NCI-H2081 treated with DMSO at 0.1 percent for 48 hours (cell line): ENCODE measurements at places on chromosomes 16 and 17.

DNA sequence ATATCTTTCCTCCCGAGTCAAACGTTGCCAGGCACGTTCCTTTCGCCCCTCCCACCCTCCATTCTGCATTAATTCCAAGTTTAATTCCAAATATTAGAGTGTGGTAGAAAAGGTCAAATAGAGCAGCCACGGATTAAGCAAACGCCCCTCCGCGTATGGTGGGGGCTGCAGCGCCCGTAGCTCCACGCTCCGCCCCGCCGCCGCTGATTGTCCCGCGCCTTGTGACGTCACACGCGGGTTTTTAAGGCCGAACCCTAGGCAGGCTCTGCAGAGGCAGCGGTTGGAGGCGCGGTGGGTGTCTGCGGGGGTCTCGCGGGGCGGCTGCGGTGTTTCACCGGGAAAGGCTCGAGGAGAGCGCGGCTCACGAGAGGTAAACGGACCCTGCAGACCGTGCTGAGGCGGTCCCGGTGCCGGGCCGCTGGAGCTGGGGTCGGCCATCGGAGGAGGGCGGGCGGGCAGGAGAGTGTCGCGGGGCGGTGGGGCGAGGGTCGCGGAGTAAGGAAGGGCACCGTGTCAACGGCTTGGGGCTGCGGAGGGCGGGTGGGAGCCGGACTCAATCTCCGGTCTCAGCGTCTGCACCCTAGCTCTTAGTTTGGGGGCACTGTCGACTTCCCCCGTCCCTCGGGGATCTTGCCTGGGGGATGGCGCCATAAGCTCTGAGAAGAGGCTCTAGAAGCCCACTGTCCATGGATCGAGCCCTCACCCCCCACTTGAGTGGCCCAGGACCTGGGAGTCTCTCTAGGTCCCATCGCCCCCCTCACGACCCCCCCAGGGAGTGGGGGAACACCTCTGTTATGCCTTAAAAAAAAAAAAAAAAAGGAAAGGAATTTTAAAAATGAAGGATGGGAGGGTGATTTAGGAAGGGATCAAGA lies at the start of gene ARL4D:
Gene ARL4D (plus strand): TSS at position 270 of the 872 bp plus-strand sequence. CDS start 740 bp downstream, outside the sequence.
- DNase-seq, result peak; percentile 29

DNA sequence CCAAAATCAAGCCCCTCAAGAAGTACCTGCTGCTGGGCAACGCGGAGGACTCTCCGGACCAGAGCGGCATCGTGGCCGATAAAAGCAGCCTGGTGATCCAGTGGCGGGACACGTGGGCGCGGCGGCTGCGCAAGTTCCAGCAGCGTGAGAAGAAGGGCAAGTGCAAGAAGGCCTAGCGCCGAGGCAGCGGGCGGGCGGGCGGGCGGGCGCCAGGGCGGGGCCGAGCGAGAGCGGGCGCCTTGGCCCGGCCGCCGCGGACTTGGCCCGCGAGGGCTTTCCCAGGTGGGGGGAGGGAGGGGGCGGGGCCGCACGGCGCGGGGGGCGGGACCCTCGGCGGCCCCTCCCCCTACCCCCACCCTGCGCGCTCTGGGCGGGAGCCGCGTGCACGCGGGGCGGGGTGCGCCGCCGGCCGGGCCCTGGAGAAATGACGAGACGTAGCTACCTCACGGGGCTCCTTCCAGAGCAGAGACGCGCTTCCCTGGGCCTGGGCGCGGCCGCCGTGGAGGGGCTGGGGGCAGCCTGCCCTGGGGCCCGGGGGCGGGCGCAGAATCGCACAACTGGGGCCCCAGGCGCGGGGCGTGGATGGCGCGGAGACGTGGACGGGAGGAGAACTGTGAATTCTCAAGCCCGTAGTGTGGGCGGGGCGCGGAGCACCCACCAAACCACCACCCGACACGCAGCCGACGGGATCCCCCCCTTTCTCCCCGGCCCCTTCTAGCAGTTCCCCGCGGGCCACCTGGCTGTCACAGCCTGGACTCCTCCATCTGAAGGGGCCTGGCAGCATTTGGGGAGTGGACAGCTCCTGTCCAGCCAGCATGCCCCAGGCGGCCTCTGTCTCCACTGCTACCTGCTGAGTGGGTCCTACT lies 218.7 kb downstream of the NTN1 start:
- no peak for DNase-seq

GRCh38 chr17:83053739-83054451 lies 25.5 kb upstream of the METRNL start:
- no peak for DNase-seq

DNA sequence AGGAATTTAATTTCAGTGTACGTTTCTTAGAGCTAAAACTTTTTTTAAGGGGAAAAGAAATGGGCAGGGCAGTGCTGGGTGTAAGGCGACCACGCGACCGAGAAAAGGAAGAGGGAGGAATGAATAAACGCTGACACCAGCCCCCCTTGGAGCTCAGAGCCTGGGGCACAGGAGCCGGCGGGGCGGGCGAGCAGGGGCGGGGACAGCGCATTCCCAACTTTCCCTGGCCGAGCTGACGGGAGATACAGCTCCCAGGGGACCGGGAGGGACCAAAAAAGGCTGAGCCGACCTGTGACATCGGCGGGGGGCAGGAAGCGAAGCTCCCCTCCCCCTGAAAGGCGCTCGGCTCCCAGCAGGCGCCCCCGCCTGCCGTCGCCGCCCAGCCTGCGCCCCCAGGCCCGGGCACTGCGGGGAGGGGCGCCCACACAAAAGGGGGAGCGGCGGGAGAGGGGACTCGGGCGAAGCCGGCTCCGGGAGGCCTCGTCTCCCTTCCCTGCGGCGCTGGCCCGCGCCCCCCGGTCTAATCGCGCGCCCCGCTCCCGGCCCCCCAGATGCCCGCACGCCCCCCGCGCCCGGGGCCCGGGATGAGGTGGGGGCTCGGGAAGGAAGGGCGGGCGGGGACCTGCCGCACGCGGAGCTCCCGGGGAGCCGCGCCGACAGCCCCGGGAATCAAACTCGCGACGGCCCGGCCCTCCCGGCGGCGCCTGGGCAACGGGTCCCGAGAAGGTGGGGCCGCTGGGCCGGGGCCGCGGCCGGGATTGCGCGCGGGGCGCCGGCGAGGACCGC lies 622 bp downstream of the CUEDC1 start:
- DNase-seq, result peak; percentile 65

DNA sequence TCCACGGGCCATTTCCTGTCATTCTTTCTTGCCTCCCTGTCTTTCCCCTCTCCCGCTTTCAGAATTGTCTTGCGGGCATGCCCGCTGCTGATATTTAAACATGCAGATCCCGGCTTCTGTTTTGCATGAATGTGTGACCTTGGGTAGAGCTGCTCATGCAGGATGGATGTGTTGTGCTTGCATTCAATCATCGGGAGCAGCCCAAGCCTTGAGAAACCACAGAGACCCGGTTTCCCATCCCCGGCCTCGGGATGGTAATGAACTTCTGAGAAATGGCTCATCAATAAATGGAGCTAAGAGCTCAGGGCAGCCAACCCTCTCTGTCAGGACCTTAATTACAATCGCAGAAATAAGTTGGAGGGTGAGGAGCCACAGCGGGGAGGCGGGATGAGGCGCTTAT lies 303.7 kb upstream of the TNRC6C start:
- no peak for DNase-seq

- no peak for DNase-seq
These were observed 47.8 kb upstream of the TBX2 start for GRCh38 chr17:61351745-61352407.

- DNase-seq, result no peak
These were observed 40.0 kb downstream of the PGS1 start for GRCh38 chr17:78418326-78419026.

GRCh38 chr16:270381-271255 lies 5.1 kb downstream of the RGS11 start:
- no peak for DNase-seq

GRCh38 chr17:36808180-36808661 lies 129.1 kb upstream of the LHX1 start:
- no peak for DNase-seq

GRCh38 chr16:86566966-86567700 lies 504 bp downstream of the FOXC2 start:
- no peak for DNase-seq

GRCh38 chr17:2122641-2123302 lies 67.9 kb downstream of the HIC1 start:
- DNase-seq, result no peak

GRCh38 chr16:13866073-13866472 lies 53.9 kb upstream of the ERCC4 start:
- DNase-seq, result no peak

DNA sequence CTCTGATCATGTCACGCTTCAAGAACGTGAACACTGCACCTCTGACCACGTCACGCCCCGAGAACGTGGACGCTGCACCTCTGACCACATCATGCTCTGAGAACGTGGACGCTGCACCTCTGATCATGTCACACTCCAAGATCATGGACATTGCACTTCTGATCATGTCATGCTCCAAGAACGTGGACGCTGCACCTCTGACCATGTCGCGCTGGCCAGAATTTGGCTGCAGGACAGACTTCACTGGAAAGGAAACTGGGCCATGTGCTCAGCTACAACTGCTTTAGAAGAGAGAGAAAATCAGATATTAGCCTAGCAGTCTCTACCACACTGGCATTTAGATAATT lies 182.7 kb downstream of the RPTOR start:
- DNase-seq, result no peak

GRCh38 chr16:89048871-89049422 lies 44.7 kb upstream of the ACSF3 start:
- no peak for DNase-seq

GRCh38 chr17:78621720-78622490 lies 44.7 kb upstream of the DNAH17 start:
- DNase-seq, result no peak

DNA sequence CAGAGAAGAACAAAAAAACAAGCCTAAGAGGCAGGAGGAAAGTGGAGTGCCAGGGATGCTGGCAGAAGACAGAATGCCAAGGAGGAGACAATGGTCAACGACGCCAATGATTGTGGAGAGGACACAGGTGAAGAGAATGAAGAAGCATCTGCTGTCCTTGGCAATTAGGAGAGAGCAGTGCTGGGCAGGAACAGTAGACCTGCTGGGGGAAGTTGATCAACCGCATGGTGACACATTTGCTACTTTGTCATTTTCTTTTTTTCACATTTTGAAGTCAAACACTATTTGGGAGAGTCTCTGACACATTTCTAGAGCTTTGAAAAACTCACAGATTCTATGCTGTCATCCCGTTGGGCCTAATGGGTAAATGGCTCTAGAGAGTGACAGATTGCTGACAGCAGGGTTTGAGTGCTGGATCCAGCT lies 1.1 kb upstream of the PIK3R6 start:
- no peak for DNase-seq

- no peak for DNase-seq
These were observed 116.8 kb upstream of the CREBBP start for GRCh38 chr16:3997231-3997841.

- DNase-seq, result no peak
These were observed 20.7 kb downstream of the SPNS2 start for GRCh38 chr17:4519361-4519788.

DNA sequence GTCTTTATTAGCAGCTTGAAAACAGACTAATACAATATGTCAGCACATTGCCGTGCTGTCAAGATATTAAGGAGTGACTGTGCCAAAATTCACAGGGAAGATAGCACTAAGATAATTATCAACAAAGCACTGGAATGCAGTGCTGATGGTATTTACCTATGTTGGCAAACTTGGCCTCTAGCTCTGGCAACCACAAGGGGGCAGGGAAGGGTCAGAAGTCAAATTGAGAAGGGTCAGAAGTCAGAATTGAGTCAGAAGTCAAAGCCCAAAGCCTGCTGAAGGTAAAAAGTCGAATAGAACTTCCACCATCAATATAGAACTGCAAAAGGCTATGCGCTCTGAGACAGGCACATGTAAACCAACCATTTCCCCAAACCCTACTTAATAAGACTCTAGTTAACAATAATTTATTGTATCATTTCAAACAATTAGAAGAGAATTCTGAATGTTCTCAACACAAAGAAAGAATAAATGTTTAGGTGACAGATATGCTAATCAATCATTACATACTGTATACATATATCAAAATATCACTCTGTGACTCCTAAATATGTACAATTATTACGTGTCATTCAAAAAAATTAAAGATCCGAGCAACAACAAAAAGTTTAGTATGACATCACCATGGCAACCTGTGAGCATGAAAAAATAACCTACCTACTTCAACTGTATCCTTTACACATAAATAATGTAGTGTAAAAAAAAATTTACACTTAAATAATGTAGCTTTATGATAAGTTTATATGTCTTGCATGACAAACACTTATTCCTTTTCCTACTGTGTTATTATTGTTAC lies 916.1 kb downstream of the KCNJ2 start:
- no peak for DNase-seq

- no peak for DNase-seq
These were observed 258.4 kb upstream of the SDK2 start for GRCh38 chr17:73902416-73903181.

GRCh38 chr16:68035227-68035626 lies 12.1 kb downstream of the DUS2 start:
- no peak for DNase-seq

- no peak for DNase-seq
These were observed 54.0 kb downstream of the ERN1 start for GRCh38 chr17:64075913-64076312.

GRCh38 chr17:30794372-30794771 lies 30.1 kb downstream of the CRLF3 start:
- no peak for DNase-seq

GRCh38 chr17:69223809-69224208 lies 4.8 kb downstream of the ABCA10 start:
- DNase-seq, result no peak

DNA sequence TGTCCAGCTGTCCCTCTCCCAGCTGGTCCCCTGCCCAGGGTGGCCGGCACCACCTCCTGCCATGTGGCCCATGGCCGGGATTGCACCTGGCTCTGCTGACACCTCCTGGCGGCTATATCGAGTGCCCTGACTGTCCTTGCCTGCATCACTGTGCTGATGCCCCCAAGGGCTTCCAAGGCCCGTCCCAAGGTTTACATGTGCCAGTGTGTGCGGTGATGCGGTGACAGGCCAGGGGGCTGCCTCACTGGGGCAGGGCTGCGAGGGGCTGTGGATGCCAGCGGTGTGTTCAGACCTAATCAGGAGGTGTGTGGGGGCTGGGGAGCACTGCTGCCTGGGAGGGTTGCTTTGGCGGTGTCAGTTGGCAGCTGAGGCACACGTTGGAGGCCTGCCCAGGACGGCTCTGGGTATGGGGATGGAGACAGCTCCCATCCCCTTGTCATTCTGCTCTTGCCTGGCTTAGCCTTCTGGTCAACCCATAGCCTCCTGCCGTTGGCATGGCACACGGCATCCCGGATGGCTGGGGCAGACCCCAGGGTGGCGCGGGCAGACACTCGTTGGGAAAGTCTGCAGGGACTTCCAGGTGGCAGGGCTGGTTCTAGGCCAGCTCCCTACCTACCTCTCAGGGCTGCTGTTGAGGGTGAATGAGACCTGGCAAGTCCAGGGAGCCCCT lies 5.5 kb downstream of the MAP2K3 start:
- no peak for DNase-seq

GRCh38 chr17:4936436-4936835 lies 3.4 kb downstream of the SLC25A11 start:
- no peak for DNase-seq

DNA sequence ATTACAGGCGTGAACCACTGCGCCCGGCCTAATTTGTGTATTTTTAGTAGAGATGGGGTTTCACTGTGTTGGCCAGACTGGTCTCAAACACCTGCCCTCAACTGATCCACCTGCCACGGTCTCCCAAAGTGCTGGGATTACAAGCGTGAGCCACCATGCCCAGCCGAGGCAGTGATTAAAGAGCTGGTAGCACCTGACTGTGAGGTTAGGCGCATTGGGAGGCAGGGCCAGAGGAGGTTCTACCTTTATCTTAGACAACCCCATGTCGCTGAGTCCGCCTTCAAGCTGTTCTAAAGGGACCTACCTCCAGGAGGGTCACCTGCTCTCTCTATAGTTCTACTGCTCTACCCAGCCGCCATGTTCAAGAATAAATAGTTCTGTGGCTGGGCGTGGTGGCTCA lies 8.1 kb downstream of the RSL1D1 start:
- DNase-seq, result no peak
